ENCODE measurements at places on chromosomes 2 and 18. TPM values are rescaled to one million over a fixed set of nuclear protein-coding genes. Genes with fewer than 3 reads are reported as not detected.

GRCh38 chr2:71243634-71244301 is 16.9 kb upstream of the PAIP2B start:
- no peak for DNase-seq

ITGA6 gene
- total RNA-seq, result 84.9 TPM

GRCh38 chr2:233131936-233132720 is 72.0 kb downstream of the INPP5D start:
- DNase-seq, result peak; percentile 63

GRCh38 chr2:234137400-234138014 is 87.0 kb downstream of the SPP2 start:
- peak; percentile 98 for DNase-seq

GRCh38 chr2:48306409-48307284 is 223.3 kb upstream of the STON1 start:
- DNase-seq, result peak; percentile 28

GRCh38 chr18:78724214-78724914 is 255.3 kb upstream of the SALL3 start:
- DNase-seq, result no peak

DNA sequence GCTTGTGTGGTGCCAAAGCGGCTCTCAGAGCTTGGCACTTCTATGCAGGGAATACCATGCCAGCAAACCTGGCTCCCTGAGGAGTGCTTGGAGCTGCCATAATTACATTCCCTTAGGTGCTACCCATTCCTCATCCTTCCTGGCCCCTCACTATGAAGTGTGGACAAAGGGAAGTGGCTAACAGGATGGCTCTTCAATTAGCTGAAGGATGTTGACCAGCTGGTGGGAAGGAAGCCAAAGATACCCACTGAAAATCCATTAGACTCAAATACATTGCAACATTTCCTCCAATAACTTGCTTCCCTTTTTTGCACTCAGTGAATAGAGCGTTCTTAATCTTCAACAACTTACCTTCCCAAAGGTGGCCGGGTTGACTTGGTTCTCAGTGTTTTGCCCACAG is 8.5 kb downstream of the RFX8 start:
- DNase-seq, result no peak

DNA sequence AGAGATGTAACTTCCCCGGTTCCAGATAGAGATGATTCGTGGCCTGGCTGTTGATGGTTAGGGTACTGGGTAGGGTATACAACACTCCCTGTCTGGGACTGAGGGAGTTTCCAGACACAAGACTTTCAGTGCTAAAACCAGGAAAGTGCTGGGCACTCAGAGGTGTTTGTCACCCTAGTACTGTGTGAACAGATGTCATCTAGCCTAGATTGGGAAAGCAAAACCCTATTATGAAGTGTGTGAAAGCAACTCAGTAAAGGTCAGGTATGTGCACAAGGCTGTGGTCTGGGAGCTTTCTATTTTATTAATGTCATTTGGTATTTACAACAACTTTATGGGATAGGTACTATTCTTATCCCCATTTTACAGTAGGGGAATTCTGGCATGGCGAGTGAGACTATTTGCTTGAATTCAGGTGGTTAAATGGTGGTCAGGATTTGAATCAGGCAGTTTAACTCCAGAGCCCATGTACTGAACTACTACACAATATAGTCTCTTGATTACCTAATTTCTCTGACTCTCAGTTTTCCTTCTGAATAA is 2.6 kb downstream of the BZW1 start:
- DNase-seq, result no peak

TDRD15 gene
- total RNA-seq, result not detected

DNA sequence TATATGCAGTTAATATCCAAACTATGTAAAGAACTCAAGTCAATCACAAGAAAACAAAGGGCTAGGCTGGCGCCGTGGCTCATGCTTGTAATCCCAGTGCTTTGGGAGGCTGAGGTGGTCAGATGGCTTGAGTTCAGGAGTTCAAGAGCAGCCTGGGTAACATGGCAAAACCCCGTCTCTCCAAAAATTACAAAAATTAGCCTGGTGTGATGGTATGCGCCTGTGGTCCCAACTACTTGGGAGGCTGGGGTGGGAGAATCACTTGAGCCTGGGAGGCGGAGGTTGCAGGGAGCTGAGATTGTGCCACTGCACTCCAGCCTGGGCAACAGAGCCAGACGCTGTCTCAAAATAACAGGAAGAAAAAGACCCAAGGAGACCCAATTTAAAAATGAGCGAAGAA is 91.9 kb upstream of the ALKAL2 start:
- no peak for DNase-seq

GRCh38 chr2:49335546-49335945 is 181.2 kb upstream of the FSHR start:
- DNase-seq, result no peak

DNA sequence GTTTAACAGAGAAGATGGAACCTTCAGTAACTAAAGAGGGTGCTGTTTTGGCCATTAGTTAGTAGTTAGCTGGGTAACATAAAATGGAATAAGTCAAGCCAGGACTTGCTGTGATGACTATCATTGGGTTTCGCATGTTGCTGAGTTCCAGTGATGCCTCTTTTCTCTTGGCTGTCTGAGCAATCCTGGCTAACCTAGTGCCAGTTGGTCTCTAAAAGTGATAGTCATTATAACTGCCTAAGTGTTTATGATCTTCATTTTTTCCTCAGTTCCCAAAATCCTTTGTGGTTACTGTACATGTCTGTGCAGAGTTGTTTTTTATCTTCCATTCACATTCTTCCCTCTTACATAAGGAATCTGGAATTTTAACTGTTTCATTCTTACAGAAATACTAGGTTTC is 33.4 kb downstream of the WDR43 start:
- no peak for DNase-seq

EIF4E2 gene
- total RNA-seq, result 179 TPM

Data from renal cortical epithelial cell (primary cell).